ENCODE measurements at places on chromosomes 7 and 10.

DNA sequence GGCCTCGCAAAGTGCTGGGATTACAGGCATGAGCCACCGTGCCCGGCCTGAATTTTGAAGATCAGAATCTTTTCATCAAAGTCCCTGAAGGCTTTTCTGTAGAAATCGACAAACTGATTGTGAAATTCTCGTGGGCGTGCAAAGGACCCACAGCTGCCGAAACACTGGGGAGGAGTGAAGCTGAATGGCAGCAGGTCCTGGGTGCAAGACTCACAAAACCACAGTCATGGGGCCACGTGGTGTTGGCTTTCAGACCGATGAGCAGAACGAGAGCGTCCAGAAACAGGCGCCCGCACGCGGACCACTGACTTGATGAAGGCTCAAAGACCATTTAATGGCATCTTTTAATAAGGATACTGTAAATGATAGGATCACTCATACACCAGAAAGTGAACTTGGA, 24.7 kb upstream of the PRKAR1B start:
- no peak for DNase-seq

DNA sequence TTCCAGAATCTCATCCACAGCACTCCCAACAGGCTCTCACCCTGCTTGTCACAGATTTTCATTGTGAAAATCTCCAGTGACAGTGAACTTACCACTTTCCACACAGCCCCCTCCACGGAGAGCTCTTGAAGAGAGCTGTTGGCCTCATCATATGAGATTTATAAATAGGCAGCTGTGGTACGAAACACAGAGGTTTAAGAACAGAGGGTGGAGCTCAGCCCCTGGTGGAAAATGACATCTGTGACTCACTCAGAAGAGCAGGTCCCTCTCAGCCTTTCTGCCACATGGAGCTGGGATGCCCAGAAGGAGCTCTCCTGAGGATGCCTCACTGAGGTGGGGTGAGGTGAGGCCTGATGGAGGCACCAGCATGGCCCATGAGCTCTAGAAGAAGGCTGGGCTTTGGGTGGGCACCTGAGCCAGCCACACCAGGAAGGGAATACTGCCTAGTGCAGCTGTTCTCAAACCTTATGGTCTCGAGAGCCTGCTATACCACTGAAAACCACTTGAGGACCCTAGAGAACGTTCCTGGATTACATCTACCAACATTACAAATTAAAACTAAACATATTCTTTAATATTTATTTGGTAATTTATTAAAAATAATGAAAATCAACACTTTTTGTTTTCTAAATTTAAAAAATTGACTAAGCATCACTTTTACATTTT, 25.8 kb upstream of the EEPD1 start:
- no peak for DNase-seq

DNA sequence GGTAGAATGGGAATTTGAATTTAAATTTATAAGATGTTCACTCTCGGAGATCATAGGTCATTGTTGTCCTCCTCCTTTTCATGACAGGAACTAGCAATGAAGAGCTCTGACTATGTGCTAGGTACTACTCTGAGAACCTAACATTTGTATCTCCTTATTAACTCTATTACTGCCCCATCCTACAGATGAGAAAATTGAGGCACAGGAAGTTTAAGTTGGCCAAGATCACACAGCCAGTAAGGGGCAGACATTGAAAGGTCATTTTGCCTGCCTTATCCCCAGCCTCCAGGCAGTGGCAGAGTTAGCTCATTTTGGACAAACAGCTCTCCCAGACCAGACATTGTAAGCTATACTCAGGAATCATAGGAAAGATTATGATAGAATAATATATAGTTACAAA, 6.0 kb downstream of the SRGN start:
- no peak for DNase-seq

DNA sequence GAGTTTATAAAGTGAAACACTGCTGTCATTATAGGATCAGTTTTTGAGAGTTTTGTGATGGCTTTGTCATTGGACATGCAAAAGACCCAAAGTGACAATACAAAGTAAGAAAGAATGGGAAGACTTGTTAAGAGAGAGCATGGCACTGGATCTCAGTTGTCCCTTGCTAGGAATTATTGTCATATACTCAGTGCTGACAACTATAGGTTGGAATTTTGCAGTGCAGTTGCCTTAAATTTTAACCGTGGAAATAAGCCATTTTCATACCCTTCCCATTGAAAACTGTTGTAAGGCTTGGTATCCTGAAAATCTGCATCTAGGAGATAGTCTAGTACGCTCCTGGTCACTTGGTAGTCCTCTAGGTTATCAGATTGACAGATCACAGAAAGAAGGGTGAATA, 1156.7 kb downstream of the GATA3 start:
- no peak for DNase-seq

DNA sequence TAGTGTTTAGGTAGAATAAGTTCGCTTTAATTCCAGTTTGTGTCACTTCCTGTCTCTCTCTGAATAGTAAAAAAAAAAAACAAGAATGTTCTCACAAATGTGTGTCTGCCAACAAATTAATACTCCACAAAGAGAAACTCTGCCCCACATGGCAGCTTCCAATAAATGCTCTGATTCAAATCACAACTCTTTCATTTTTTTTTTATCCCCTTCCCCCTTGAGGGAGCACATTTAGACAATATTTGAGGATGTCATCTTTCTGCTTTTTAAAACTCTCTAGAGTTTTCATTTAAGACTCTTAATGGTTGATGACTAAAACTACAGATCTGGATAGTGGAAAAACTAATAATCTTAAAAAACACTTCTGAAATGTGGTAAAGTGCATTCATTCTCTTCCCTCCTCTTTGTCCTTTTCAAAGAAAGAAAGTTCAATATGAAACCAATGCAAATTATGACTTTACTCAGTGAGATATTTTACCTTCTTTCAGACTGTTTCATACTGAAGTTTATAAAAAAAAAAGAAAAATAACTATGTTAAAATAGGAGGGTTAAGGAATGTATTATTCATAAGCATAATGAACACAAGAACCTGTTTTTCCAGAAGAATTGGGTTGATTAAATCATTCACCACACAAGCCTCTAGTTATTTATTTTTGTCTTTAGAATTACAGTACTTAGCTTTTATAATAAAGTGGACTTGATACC, 42.3 kb downstream of the ARID5B start:
- DNase-seq, result no peak

Data from stimulated activated CD8-positive, alpha-beta memory T cell treated with anti-CD3 and anti-CD28 coated beads, Interleukin-7, amount 100 ng/mL, for 4 hours (primary cell).